Posterior cingulate gyrus (tissue), 11 donors: ENCODE measurements at places on chromosomes 4 and X.
A peak's percentile ranks its signal among the peaks of the same experiment; 100 is the strongest.

GRCh38 chr4:150874338-150875226 is 140.5 kb downstream of the LRBA start:
- DNase-seq = peak; percentile 11

DNA sequence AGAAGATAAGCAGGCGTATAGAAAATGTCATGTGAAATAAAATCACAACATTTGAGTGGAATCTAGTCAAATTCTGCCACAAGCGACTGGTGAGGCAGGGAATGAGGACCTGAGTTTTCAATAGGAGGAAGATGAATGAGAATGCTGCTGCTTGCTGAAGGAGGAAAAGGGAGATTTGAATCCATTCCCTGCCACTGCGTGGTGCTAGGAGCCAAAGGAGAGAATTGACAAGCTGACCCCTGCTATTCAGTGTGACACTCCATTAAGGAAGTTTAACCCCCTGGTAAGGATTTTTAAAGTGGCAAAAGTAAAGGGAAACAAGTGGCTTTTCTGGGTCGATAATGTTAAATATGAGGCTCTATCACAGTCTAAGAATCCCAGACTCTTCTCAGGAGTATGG is 314.0 kb downstream of the NAF1 start:
- DNase-seq = no peak

DNA sequence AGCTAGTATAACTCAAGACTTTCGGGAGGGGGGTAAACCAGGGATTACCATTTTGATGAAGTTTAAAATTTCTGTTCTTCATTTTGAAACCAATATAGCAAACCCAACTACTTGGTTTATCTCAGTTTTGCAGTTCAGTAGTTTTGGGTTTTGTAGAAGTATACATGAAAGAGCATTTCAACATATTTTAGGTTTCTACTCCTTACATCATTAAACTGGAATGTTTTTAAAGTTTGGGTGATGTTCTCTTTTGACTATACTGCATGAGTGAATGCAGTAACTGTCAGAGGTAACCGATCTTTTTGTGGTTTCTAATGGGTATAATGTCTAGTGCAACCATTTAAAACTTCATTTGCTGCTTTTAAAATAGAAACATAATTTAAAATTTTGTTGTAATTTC is 248.3 kb upstream of the MAD2L1 start:
- no peak for DNase-seq

GRCh38 chrX:92231391-92231790 is 452.2 kb downstream of the PCDH11X start:
- DNase-seq = no peak

GRCh38 chrX:97605271-97605670 is 721.6 kb downstream of the RPA4 start:
- no peak for DNase-seq

DNA sequence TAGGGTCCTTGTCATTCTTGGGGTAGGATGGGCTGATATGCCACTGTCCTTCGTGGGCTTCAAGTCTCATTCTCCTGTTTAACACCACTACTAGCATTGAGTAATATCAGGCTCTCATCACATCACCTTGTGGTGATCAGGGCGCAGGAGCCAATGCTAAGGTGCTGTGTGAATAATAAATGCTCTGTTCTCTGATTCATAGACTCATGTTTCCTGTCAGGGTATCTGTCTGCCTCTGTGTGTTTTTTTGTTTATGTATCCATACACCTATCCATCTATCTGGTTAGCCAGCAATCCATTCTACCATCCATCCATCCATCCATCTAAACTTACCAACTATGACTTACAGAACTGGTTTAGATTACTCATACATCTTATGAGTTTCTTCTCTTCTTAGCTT is 525.1 kb upstream of the ATOH1 start:
- no peak for DNase-seq

DNA sequence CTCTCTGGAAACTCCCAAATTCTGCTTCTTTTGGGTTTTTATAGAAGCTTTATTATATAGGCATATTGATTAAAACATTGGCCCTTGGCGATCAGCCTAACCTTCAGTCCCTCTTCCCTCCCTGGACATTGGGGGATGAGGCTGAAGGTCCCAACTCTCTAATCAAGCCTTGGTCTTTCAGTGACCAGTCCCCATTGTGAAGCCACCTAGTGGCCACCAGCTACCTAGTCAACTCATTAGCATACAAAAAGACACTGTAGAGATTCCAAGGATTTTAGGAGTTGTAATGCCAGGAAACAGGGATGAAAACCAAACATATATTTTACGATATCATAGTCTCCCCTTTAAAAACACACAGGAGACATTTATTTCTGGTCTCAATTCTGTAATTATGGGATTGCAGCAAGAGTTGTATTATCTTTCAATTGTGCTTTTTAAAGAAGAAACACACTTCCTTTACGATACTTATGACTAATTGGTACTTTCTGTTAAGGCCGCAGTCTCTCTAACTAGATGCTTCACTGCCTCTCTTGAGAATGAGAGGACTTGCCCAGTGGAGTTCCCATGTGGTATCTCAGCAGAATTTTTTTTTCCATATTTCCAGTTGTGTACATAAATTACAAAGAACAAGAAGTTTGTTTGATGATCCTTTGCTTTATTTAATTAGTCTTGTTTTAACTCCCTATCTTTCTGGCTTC is 58.2 kb downstream of the WDR17 start:
- no peak for DNase-seq

- DNase-seq = no peak
These were observed 98.9 kb upstream of the PJA1 start for GRCh38 chrX:69264158-69264581.

GRCh38 chrX:40245488-40246071 is 147.8 kb upstream of the BCOR start:
- no peak for DNase-seq

- DNase-seq = no peak
These were observed 6.2 kb upstream of the ZCCHC13 start for GRCh38 chrX:74297766-74298165.

DNA sequence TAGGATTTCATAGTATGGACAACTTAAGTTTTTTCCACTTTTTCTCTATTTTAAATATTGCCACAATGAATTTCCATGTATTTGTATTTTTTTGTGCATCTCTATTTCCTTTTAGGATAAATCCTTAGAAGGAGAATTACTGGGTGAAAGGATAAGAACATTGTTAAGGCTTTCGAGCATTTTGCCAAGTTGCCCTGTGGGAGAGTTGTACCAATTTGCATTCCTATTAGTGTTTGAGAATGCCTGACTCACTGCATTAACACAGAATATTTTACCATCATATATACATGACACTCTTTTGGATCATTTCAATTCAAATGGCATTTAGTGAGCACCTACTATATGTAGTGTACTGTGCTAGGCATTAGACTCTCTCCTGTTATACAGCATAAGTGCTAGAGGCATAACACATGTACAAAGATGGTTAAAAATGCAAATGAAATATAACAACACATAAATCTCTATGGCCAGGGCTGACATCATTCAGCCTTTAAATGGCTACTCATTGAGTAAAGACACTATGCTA is 57.0 kb downstream of the PLAC1 start:
- no peak for DNase-seq

DNA sequence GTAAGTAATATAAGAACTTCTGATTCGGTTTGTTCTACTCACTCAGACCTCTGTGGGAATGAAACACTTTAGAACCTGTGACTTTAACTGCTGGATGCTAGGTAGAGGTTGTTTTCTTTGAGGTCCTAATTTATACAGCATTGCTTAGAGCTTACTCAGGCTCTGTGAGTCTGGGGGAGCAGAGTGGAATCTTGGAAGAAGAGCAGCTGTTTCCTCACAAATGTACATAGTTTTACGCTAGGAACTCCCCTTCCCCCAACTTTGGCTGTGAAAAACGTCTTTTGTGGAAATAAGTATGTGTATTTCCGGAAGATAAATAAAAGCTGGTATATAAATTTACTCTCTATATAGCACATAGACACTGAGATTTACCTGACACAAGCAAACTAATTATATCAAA is 141.4 kb downstream of the NAA11 start:
- no peak for DNase-seq

DNA sequence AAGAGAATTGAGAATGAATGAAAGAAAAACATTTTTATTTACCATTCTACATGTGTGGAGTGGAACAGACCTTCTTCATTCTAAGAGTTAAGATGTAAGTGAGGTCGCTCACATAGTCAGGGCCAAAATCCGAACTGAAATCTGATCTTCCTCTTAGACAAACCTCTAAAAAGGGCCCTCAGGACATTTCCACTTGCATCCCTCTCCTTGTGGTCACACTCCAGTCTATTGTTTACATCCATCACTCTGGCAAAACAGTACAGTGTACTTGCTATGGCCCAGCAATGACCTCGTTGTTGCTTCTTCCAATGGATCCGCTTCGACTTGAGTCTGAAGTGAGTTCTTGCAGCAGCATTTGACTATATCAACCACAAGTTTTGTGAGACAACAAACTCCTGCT is 54.2 kb downstream of the MOSPD2 start:
- no peak for DNase-seq

GRCh38 chr4:174553828-174554227 is 31.5 kb upstream of the HPGD start:
- no peak for DNase-seq

- no peak for DNase-seq
These were observed 45.5 kb upstream of the PRDX4 start for GRCh38 chrX:23621621-23622265.

GRCh38 chrX:30538271-30538670 is 39.3 kb downstream of the TASL start:
- DNase-seq = no peak

DNA sequence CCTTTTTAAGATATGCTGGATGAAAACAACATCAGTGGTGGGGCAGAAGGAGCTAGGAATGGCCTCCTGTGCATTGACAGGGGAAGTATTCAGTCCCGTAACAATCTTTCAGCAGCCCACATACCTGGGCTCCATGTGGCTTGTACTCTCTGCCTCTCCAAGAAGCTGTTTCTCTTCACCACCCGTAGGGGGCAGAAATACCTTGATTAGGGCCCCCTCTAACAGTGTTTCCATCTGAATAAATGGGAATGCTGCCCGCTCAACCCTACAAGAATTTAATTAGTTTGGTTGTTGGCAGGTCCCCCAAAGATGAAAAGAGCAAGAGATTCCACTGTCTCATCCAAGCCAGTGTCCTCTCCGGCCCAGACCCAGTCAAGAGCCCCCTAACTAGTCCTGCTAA is 155.2 kb downstream of the SMIM20 start:
- no peak for DNase-seq

DNA sequence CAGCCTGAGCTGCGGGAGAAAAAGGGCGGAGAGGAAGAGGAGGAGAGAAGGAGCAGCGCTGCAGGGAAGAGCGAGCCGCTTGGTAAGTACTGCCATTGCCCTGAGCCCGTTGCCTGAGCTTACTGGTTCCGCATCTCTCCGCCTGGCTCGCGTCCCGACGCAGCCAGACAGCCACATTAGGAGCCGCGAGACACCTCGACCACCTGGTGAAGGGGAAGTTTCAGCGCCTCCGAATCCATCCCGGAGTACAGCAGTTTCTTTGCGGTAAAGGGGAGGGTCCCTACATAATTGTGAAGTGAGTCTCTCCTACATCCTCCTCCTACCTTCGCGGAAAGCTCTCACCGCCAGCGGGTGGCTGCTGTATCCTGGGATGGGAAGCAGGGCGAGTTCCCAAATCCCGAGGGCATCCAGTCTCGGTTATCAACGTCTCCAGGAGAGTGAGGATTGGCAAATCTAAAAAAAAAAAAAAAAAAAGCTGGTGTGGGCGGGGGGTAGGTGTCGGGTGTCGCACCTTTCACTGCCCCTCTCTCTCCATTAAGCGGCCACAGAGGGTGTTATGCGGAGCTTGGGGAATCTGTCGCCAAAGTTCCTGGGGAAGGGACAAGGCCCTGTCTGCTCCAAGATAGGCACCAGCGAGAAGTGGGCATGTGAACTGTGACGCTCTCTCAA is 7.9 kb downstream of the TBX22 start:
- no peak for DNase-seq

GRCh38 chr4:94531991-94532789 is 80.4 kb downstream of the PDLIM5 start:
- DNase-seq = no peak

GRCh38 chr4:81445196-81445595 is 26.5 kb downstream of the RASGEF1B start:
- DNase-seq = no peak

DNA sequence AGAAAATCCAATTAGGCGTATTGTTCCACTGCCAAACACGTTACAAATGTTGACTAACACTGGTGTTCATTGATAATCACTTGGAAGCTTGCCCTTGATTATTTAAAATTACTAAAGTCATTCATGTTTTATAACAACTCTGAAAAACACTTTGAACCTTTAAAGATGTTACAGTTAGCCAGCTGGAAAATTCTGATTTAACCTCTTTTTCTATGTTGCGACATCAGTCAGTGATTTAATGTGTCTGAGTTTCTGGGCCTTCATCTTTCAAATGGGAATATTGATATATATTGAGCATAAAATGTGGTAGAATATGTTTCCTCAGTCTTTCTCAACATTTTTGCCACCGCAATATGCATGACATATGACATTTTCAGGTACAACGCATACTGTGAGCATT is 274.1 kb upstream of the TENM3 start:
- DNase-seq = no peak

GRCh38 chr4:22573198-22573597 is 57.3 kb upstream of the ADGRA3 start:
- peak; percentile 54 for DNase-seq

- no peak for DNase-seq
These were observed 14.3 kb upstream of the IL21 start for GRCh38 chr4:122635205-122635604.

DNA sequence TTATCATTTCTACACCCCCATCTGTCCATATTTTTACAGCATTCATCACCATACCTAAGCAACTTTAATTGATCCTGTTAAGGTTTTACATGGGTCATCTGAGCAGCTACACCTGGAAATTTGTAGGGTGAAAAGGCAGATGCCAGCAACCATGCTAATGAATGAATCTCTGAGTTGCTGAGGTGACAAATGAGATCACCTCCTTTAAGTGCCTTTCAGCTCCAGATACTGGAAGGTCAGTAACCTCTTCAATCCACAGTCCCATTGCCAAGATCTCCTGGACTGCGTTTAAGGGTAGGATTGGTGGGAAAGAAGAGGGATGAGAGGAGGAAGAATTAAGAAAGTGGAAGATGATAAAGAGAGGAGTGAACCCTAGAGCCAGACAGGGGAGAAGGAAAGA is 8.5 kb upstream of the BMP3 start:
- DNase-seq = no peak

GRCh38 chr4:41934514-41934900 is 722 bp upstream of the TMEM33 start:
- DNase-seq = no peak

DNA sequence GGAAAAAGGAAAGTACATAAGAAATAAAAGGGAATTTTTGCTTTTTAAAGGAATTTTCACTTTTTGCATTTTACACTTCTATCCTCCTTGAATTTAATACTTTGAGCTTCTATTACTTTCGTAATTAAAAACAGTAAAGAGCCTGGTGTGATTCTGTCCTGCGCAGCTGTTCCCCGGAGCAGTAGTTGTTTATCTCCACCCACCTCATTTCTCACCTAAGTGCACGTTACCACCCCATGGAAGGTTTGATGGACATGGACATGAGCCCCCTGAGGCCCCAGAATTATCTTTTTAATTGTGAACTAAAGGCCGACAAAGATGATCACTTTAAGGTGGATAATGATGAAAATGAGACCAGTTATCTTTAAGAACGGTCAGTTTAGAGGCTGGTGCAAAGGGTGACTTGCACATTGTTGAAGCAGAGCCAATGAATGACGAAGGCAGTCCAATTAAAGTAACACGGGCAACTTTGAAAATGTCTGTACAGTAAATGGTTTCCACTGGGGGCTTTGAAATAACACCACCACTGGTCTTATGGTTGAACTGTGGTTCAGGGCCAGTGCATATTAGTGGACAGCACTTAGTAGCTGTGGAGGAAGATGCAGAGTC is 52.1 kb upstream of the TEX13D start:
- no peak for DNase-seq

- DNase-seq = no peak
These were observed 182.8 kb downstream of the GUCY2F start for GRCh38 chrX:109299091-109299490.
